ENCODE measurements at places on chromosomes 3 and 15. TPM values are rescaled to one million over a fixed set of nuclear protein-coding genes. Genes with fewer than 3 reads are reported as not detected.

The COMMD2 gene
- total RNA-seq, result 33.2 TPM

The CHRM5 gene
- total RNA-seq, result 0.01 TPM

The SKOR1 gene
- total RNA-seq, result 0.03 TPM

The SLC51A gene
- not detected for total RNA-seq

The GOLGA6A gene
- 0.09 TPM for total RNA-seq

The DZIP3 gene
- 4.6 TPM for total RNA-seq

The PLXNA1 gene
- 21.6 TPM for total RNA-seq

The PTPN23 gene
- total RNA-seq, result 21.5 TPM

The ITIH3 gene
- 0.05 TPM for total RNA-seq

The ATP13A5 gene
- not detected for total RNA-seq

The SLC27A2 gene
- 26.4 TPM for total RNA-seq

The CLN6 gene
- 83.4 TPM for total RNA-seq

The RPL29 gene
- 1,406 TPM for total RNA-seq

The CCR9 gene
- not detected for total RNA-seq

The EPHB3 gene
- total RNA-seq, result 0.34 TPM

The TMEM207 gene
- total RNA-seq, result not detected

All from A549 treated with CpdA at 1 μM for 4 hours (cell line).